ENCODE measurements at places on chromosomes 2 and 18.

DNA sequence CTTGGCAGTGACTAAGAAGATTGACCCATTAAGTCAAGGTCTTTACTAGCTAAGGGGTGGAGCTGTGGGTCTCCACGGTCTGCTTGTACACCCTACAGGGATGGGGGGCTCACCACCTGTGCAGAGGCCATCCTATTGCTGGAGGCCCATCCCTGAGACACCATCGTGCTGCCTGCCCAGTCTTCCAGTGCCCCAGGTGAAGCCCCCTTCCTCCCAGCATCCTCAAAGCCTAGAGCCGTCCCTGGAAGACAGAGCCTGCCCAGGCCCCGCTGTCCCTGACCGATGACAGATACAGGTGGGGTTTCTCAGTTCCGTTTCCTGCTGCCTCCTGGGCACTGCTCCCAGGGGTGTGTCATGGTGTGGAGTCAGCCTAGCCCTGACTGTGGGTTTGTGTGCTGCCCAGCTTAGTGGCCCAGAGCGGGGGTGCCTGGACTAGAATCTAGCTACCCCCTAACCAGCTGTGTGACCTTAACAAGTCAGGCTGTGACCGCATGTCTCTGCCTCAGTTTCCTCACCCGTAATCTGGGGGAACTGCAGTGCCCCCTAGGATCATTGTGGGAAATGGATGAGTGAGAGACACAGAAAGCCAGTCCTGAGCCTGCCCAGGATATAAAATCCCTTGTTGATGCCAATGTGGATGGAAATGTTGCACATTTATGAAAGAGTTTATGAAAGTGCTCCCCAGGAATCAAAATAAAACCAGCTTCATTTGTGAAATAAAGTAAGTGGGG is 2.0 kb downstream of the OTOS start:
- no peak for DNase-seq

GRCh38 chr18:57813245-57813644 is 10.1 kb upstream of the ATP8B1 start:
- DNase-seq = no peak

DNA sequence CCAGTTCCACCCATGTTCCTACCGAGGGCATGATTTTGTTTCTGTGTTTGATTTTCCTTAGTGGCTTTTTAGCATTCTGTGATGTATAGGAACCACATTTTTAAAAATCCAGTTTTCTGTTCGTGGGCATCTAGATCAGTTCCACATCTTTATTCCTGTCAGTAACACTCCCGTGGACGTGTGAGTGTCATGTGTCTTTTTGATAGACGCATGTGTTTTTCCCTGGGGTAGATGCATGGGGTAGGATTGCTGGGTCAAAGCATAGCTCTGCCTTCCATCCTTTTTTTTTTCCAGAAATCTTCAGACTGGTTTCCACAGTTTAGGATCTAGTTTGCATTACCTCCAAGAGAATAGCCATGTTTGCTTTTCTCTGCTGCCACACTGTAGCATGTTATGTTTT is 38.7 kb downstream of the CCDC74A start:
- no peak for DNase-seq

DNA sequence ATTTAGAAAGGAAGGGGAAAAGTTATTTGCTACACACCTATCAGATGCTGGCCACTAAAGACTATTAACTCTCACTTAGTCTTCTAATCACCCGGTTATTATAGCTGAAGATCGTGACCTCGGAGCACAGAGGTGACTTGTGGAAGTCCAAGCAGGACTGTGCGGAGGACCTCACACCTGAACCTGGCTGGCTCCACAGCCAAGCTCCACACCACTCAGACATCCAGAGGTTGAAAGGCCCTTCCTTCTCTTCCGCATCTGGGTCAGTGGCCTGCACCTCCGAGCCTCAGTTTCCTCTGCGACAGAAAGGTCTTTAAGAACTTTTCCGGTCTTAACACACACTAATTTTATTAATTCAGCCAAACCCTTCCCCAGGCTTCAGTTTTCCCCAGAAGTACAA is 57.9 kb downstream of the TNS1 start:
- DNase-seq = no peak

DNA sequence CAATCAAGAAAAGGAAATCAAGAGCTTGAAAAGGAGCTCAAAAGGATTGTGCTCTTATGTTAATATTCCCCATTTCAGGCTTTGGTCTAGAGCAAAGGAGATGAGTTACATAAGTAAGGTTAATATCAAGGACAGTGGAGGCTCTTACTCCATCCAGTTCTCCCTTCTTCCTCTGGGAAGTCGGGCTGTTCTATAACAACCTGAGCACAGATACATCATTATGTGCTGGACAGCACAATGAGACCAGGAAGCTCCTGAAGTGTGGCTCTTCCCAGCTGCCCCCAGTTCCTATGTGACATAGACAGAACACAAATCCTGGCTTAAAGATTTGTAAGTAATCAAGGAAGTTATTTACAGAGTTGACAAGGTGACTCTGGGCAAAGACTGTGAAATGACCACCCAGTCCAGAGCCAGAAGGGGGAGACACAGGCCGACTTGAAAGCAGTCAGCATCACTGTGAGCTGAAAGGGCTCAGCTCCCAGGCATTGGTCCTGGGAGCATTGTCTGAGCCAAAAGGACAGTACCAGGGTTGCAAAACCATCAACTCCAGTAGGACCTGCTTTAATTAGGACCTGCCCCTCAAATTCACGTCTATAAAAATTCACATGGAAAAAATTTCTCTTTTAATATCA is 917.6 kb upstream of the ACVR2A start:
- DNase-seq = no peak

- no peak for DNase-seq
These were observed 179.5 kb upstream of the ID2 start for GRCh38 chr2:8502316-8502715.

DNA sequence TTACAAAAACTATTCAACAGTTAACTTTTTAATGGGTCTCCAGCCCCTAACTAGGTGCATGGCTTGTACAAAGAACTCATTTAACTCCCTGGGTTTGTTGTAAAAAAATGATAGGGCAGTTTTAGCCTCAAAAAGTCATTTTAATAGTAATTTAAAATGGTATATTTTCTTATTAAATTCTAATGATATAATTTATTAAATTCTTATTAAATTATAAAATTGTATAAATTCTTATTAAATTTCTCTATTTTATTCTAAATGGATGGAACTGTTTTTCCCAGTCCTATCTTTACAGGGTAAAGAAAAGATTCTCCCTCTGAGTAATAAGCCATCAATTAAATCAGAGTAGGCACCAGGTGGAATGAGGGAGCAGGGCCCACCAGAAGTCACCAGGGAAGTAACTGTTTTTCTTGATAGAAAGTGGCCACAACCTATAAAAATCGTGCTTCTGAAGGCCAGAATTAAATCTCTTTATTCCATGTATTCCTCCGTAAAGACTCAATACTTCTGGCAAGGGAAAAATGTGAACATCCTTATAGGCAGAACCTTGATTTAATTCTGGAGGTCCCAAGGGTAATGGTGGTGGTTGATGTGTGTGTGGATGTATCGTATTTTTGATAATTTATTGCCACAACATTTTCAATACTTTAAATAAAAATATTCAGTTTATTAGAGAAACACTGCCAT is 814 bp downstream of the FKBP7 start:
- no peak for DNase-seq

GRCh38 chr18:34767601-34768027 is 57.5 kb downstream of the DTNA start:
- no peak for DNase-seq

All from stimulated activated CD4-positive, alpha-beta T cell treated with anti-CD3 and anti-CD28 coated beads, Interleukin-1b, Interleukin-23, amount 100 ng/mL, for 1 hour (primary cell).